CD4-positive, alpha-beta T cell treated with Interleukin-17A for 4 hours (primary cell): ENCODE measurements at places on chromosomes 6 and 20.

DNA sequence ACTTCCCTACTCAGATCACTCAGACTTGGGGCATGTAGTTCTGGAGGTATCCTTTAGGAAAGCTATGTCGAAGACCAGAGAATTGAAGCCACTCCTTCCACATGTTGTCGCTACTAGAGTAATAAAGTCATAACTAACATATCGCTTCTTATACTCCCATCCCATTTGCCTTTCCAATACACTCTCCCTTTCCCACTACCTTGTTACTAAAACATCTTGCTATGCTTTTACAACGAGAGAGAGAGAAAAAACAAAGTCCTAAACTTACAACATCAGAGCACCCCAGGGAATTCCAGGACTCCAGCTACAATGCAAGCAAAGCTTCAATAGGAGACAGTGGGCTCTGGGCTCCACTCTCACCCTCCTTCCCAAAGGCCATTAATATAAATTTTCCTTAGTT, 5.1 kb upstream of the LAMP5 start:
- DNase-seq: no peak

DNA sequence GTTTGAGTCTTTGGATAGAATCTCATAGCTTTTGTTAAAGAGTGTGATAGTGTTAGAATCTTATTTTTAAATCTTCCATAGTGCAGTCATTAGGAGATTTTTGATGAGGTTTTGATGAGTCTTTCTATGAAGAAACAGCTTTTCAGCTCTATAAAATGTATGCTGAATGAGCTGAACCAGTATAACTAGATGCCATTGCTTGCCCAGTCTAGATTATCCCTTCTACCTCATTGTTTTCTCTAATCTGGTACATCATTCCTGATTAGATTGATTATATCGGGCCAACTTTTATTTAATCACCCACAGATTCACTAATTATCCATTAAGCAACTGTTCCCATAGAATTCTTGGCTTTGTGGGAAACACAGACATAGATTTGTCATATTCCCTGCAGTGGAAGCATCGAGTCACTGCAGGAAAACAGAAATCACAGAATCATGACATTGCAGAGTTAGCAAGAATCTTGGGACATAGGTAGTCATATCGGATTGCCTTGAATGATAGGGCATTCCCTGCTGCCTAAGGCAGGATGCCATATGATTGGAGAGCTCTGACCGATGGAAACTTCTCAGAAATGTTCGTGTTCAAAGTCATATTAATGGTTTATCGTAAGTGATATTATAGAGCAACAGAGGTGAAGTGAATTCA, 882.7 kb upstream of the FLRT3 start:
- DNase-seq: no peak

GRCh38 chr20:1621316-1621715, 1.5 kb upstream of the SIRPB1 start:
- no peak for DNase-seq

- DNase-seq: no peak
Observed at GRCh38 chr20:19473922-19474286, 261.5 kb downstream of the SLC24A3 start.

DNA sequence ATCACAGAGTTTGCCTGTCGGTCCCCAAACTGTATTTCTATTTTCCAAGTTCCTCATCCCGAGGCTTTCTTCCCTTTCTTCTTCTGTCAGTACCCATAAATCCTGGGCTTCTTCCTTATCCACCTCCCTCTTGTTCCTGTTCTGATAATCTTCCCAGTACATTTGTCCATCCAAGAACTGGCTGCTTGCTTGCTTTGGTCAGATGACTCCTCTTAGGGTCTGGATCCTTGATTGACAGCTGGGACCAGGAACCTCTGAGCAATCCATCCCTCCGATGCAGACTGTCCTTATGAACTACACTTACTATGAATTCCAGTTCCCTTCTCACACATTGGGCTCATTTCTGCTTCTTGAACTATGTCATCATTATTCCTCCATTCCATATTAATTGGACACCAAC, 275.3 kb upstream of the CITED2 start:
- DNase-seq: no peak

- no peak for DNase-seq
Observed at GRCh38 chr6:36853325-36853724, 14.1 kb upstream of the CPNE5 start.

DNA sequence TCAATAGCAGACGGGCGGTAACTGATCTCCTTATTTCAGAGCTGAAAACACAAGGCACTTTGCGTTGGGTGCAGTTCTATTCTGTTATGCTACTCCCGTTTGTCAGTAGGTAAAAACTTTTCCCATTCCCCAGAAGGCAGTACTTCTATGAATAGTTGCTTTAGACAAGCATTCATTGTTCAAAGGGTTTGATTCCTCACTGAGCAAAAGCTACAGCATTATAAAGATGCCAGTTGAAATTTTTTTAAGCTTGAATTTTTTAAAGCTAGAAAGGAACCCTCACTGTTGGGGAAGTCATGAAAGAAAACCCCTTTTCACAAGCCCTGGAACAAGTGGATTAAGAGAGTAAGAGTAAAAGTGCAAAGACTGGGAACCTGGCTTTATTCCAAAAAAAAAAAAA, 42.3 kb downstream of the FUT9 start:
- DNase-seq: no peak

- DNase-seq: no peak
Observed at GRCh38 chr6:17038316-17038715, 63.5 kb upstream of the STMND1 start.

DNA sequence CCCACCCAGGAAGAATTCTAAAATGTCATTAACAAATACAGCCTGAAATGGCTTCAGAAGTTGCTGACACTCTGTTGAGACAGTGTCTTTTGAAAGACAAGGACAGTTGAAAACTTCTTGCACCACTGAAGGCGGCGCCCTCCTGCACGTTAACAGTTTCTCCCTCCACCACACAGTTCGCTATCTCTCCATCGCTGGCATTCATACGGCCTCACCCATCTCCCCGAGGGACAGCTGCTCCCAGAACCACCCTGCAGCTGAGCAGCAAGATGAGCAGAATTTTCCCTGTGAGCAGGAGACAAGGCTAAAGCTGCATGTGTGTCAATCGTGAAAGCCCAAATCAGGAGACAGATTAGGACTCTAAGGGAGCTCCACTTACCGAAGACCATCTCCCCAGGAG, 113.3 kb downstream of the LY86 start:
- no peak for DNase-seq

DNA sequence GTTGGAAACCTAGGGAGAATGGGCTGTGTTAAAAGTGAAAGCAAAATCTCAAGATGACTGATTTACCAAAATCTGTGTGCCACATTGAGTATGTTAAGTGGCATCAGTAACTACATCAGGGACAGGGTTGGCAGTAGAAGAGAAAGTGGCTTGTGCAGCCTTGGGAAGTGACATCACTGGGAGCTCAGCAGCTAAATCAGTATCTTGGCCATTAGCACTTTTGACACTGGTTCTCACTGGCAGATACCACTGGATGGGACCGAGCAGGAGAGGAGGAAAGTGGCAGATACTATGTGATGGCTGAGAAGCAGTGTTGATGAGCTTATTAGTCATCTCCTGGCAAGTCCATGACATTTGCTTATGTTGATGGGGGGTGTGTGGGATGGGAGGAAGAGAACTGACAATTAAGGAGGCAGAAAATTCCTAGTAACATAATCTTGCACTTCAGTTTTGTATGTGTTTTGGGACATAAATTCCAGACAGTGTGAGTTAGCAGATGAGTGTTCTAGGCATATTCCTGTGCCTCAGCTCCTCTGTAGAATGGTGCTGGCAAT, 322.2 kb downstream of the SOX4 start:
- DNase-seq: no peak

DNA sequence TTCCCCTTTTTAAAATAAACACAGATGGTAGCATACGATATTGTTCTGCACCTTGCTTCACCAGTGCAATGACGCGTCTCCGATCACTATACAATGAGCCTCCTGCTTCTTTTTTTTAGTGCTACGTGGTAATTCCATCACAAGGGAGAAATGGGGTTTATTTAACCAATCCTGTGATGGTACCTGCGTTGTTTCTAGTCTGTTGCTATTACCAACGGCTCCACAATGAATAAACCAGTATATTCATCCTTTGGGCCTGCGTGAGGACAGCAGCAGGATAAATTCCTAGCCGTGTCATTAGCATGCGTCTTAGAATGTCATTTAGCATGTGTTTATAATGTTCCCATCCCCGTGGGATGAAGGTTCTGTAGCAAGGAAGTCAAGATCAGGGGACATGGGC, 42.9 kb downstream of the GNAS-AS1 start:
- no peak for DNase-seq

DNA sequence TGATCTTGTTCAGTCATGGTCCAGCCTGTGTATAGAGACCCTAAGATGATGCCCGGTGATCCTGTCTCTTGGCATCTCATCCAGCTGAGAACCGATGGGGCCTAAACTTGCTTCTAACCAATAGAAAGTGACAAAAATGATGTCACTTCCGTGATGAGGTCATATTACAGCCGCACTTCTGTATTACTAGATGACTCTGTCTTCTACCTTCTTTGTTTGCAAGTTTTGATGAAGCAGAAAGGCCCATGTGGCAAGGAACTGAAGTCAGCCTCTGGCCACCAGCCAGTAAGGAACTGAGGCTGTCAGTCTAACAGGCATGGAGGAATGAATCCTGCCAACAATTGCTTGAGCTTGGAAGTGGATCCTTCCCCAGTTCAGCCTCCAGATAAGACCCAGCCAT, 32.8 kb upstream of the HLA-C start:
- no peak for DNase-seq

DNA sequence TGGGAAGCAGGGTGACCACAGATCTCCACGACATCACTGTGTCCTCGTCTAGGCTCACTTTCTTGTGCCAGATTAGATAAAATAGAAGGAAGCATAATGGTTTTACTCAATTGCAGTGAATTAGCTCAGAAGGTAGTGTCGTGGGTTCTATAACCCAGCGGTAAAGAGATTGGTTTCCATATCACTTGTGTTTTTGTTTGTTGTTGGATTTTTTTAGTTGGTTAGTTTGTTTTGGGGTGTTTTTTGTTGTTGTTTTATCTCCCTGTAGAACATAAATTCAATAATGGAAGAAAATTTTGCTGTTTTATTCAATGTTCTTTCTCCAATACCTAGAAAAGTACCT, 85.9 kb upstream of the PRSS16 start:
- DNase-seq: no peak

DNA sequence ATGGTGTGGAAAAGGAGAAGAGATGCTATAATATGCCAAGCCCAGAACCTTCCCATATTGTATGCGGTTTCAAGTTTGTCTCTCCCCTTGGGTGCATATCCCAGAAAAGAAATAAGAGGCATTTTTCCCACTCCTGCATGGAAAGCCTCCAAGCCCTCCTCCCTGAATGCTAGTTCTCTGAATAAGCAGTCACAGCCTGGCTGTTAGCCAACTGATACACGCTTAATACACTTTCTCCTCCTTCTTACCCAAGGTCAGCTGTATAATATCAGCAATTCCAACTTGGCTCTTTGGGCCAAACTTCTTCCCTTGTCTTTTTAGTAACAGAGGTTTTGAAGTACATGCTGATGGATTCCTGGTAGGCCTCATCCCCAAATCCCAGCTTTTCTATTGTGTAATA, 440.1 kb downstream of the EPHA7 start:
- DNase-seq: no peak

- no peak for DNase-seq
Observed at GRCh38 chr20:39394461-39394860, 432.3 kb downstream of the DHX35 start.
